NCI-H748 treated with DMSO at 0.1 percent for 48 hours (cell line): ENCODE measurements at places on chromosomes 7 and 10.
A peak's percentile ranks its signal among the peaks of the same experiment; 100 is the strongest.

DNA sequence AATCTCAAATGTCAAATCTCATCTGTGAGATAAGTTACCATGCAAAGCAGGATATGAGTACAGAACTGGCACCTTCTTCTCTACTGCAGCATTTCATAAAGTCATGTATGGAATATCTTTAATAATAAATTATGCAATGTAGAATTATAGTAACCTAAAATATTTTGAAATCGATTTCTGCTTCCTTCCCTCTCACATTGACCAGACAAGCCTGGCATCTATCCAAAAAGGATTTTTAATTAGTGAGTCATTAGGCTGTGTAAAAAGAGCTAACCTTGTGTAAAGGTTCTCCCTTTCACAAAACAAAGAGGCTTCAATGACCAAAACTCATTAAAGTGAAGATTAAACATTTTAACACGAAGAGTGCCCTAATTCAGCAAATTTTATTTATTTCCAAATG is 48.8 kb upstream of the EXOC6 start:
- DNase-seq, result peak; percentile 26

GRCh38 chr7:97011536-97012364 is 6.4 kb downstream of the DLX6 start:
- DNase-seq, result peak; percentile 95

- no peak for DNase-seq
These were observed 259.1 kb upstream of the MINDY3 start for GRCh38 chr10:16119445-16119844.

- DNase-seq, result no peak
These were observed 91.1 kb downstream of the CALN1 start for GRCh38 chr7:72321081-72321480.

DNA sequence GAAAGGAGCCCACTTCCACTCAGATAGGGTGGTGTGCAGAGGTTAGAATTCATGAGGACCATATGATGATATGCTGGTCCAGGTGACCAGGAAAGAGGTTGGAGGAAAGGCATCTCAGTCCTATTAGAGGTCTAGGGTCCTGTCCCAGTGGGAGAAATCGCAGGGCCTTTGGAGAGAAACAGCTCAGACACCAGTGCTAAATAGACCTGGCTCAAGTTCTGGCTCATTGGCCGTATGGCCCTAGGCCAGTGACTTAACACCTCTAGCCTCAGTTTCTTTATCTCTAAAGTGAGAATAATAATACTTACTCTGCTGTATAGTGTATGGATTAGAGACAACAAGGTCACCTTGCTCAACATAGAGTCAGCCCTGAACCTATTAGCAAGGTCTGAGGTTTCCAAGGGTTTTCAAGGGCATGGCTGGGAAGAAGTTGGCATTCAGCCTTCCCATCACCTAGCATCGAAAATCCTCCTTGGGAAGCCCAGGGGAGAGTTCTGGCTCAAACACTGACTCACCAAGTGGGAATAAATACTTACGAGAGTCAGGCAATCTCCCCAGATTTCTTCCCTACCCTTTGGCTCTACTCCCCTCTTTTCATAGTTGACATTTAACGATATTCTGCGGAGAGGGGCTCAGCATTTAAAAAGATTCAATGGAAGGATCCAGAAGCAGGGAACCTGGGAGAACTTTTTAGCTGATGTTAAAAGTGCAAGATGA is 473.1 kb upstream of the PODXL start:
- DNase-seq, result no peak

- no peak for DNase-seq
These were observed 105.8 kb downstream of the THSD7A start for GRCh38 chr7:11726001-11726793.

DNA sequence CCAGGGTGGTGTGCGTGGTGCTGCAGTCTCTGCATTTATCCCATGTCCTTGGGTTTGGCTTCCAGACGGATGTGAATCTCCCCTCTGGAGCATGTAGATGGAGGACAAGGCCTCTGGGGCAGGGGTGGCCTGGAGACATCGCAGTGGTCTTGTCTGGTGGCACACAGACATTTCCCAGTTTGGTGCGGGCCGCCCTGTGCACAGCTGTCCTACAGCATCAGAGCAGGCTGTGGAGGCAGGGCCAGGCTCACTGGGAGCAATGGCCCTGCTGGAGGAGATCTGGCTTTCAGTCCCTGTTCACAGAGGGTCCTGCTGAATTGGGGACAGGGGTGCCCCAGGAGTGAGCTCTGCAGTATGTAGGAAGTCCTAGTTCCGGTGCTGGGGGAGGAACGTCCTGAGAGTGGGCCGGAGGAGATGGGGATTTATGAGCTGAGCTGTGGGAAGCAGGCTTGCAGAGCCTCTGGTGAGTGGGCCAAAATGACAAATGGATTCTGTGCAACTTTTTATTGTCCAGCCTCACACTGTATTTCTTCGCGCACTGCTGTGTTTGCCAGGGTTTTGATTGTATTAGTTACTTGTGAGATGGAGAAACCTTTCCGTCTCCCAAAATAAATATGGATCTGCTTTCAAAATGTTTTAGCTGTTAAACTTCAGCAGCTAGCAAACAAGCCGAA is 40.3 kb downstream of the MGMT start:
- DNase-seq, result no peak

- peak; percentile 72 for DNase-seq
These were observed 94.7 kb upstream of the ZMIZ1 start for GRCh38 chr10:78973901-78974616.
